ENCODE measurements at places on chromosomes 12 and 14.

DNA sequence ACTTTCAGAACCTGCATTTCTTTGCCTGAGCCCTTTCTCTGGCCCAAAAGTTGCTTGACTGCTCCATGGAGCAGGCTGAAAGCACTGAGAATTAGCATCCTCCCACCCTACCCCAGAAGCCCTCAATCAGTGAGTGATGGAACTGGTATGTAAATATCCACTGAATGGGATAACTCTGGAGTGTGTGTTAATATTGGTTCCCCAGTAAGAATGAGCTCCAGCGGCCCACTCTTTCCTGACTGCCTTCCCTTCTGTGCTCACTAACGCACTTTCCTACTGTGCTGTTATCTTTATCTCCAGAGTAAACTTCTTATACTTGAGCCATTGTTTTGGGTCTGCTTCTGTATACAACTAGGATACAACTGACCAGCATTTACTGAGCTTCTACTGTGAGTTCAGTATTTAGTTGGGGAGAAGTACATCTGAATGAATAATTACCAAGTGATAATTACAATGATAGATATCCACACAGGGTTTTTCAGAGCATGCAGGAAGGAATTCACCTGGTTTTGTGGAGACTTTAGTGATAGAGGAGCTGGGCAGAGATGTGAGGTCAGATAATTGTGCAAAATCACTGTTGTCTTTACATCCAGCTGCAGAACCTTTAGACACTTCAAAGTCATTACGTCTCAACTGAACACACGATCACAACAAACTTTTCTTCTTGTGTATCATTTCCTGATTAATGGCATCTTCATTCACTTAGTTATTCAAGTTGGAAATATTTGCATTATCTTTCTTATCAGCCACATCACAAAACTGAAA lies 149.2 kb upstream of the BTG1 start:
- no peak for DNase-seq

GRCh38 chr12:122669397-122670070 lies 33.6 kb downstream of the HCAR2 start:
- no peak for DNase-seq

GRCh38 chr14:105398726-105399465 lies 558 bp downstream of the TEX22 start:
- no peak for DNase-seq

- DNase-seq = no peak
These were observed 5.1 kb downstream of the ARL6IP4 start for GRCh38 chr12:122985338-122986257.
